Natural killer cell (primary cell): ENCODE measurements at places on chromosomes 6 and 20. TPM values are rescaled to one million over a fixed set of nuclear protein-coding genes. Genes with fewer than 3 reads are reported as not detected.

DNA sequence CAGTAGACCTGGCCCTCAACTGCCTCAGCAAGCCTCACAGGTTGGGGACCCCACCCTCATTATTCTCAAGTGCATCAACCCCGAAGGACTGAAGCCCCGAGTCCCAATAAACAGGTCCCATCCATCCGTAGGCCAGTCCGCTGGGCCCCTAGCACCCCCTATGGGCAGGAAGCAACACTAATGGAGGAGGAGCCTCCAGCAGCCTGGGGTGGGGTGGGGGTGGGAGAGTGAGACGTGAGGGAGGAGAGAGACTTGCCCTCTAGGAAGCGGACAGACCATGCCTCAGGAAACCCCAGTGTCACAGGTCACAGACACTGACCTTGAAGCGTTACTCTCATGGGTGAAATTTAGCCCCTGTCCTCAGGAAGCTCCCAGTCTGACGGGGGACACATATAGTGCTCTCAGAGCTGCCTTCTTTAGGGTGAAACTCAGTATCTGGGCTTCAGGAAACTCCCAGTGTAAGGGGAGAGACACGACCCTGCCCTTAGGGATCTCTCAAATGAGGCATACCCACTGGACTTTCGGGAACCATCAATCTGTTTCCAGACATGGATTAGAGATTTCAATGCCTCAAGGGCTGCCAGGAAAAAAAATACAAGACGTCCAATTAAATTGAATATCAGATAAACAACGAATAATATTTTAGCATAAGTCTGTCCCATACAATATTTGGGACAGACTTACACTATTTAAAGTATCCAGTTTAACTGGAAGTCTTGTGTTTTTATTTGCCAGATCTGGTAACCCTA, 125.8 kb downstream of the MRPL14 start:
- H3K27ac ChIP-seq = no peak overlapping the region
- no peaks in the 10 kb centered on the region for H3K36me3 ChIP-seq
- peaks cover 18% of the 10 kb centered on the region for H3K4me1 ChIP-seq
- H3K27me3 ChIP-seq = peaks cover 40% of the 10 kb centered on the region
- no peak overlapping the region for H3K4me3 ChIP-seq

- H3K4me3 ChIP-seq = no peak overlapping the region
- no peak overlapping the region for H3K27ac ChIP-seq
- H3K4me1 ChIP-seq = no peaks in the 10 kb centered on the region
- no peak for DNase-seq
- no peaks in the 10 kb centered on the region for H3K36me3 ChIP-seq
These were observed 188.6 kb downstream of the SYNDIG1 start for GRCh38 chr20:24657878-24658620.

DNA sequence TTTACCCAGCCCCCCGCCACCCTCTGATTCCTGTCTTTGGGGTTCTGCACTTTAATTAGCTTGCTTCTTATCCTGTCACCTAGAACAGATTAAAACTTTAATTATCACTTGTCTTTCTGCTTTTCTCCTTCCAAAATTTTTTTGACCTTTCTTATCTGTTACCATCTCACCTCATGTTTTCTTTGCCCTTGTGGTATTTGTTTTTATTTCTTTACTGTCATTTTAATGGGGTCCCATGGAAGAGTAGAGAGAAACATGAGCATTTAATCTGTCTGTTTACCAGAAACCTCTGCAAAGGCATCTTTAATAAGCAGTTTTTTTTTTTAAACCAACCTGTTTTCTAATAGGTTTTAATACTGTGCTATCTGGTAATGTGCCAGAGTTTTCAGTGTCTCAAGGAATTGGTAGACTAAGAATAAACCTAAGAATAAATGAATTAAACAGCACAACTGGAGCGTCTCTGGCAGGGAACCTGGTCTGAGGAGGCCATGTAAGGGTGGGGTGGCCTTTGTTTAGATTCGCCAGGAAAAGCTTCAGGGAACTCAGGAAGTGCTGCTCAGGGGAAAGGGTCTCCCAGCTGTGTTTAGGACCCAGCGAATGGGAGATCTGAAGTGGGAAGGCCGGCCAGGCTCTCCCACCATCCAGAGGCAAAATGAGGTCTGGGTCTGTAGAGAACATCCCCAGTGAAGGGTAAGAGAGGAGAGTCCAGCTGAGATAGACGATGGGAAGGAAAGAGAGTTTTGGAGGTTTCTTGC, 69.8 kb downstream of the ARID1B start:
- H3K27ac ChIP-seq = no peak overlapping the region
- no peaks in the 10 kb centered on the region for H3K27me3 ChIP-seq
- H3K4me1 ChIP-seq = peaks cover 18% of the 10 kb centered on the region

GRCh38 chr6:134145786-134146185, 93.4 kb upstream of the SLC2A12 start:
- H3K4me3 ChIP-seq = no peak overlapping the region
- no peaks in the 10 kb centered on the region for H3K27me3 ChIP-seq
- no peaks in the 10 kb centered on the region for H3K36me3 ChIP-seq

- H3K4me3 ChIP-seq = no peak overlapping the region
- no peaks in the 10 kb centered on the region for H3K27me3 ChIP-seq
- no peak for DNase-seq
- H3K27ac ChIP-seq = no peak overlapping the region
- no peaks in the 10 kb centered on the region for H3K4me1 ChIP-seq
These were observed 293.0 kb downstream of the ADGB start for GRCh38 chr6:146891615-146892265.

- no peaks in the 10 kb centered on the region for H3K27me3 ChIP-seq
- H3K36me3 ChIP-seq = peaks cover 88% of the 10 kb centered on the region
- no peak overlapping the region for H3K27ac ChIP-seq
- H3K4me1 ChIP-seq = no peaks in the 10 kb centered on the region
These were observed 25.1 kb downstream of the BRPF3 start for GRCh38 chr6:36221674-36222073.

The OLIG3 gene
- total RNA-seq = not detected

The LY6G5B gene
- 39.9 TPM for total RNA-seq

The USP49 gene
- 15.1 TPM for total RNA-seq
